ENCODE measurements at places on chromosomes 3 and 15.

GRCh38 chr15:25767356-25768151 is 95.6 kb downstream of the ATP10A start:
- no peak for DNase-seq

GRCh38 chr3:161766331-161766730 is 269.7 kb downstream of the OTOL1 start:
- no peak for DNase-seq

GRCh38 chr3:56778893-56779292 is 22.9 kb downstream of the ARHGEF3 start:
- no peak for DNase-seq

DNA sequence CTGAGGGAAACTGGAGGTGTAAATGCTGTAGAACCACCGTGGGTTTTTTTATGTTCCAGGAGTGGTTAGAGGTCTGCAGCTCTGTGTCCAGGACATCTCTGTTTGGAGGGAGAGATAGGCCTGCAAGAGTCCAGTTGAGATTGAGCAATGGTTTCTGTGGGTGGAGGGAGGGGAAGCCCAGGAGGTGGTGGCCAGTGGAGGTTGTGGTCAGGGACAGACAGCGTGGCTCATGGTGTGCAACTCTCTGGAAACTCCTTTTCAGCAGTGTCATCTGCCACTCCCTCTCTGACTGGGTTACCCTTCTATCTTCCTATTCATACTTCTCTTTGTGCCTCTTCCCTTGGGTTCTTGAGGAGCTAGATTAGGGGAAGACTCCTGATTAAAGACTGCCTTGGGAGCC is 9.6 kb downstream of the XCR1 start:
- no peak for DNase-seq

- DNase-seq: peak; percentile 8
Measured at GRCh38 chr15:62391641-62392262, 226.7 kb upstream of the C2CD4B start.

DNA sequence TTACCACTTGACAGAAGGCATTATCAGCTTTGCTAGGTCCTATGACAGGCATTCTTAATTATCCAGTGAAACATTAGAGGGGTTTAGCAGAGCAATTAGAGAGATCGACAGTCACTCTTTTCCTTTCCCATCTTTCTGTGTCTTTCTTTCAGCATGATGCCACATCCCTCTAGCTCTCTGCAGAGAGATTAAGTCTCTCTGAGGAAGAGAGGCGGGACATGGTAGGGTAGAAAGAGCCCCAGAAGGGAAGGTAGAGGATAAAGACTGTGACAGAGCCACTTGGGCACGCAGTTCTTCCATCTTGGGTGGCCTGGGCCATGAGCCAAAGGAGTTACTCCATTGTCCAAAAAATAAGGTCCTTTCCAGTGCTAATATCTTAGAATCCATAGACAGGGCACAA is 55.8 kb downstream of the HHLA2 start:
- no peak for DNase-seq

- no peak for DNase-seq
Measured at GRCh38 chr3:109071350-109072142, 46.4 kb downstream of the MORC1 start.

GRCh38 chr3:81799403-81799802 is 38.0 kb upstream of the GBE1 start:
- no peak for DNase-seq

DNA sequence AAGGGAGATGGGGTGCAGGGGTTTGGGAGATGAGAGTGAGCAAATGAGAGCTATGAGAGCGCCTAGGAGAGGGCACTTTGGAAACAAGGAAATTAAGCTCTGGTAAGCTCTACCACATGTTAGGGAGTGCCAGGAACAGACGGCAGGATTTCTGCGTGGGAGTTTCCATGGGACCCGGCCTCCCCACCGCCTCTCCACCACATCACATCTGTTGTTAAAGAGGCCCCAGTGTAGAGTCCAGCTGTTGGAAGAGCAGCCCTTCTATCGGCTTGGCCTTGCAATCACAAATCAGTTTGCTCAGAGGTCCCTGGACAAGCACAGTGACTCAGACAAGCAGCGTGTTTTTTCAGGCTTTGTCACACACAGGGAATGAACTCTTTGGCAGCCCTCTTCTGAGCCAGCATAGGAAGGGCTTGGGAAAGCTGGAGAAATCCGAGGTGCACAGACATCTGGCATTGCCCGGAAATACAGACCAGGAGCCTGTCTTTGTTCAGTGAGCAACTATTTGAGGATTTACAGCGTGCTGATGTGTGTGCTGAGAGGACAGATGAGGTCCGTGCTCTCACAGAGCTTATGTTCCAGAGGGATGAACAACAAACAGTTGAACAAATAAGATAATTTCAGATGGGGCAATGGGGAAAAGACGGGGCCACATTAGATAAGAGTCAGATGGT is 370.6 kb upstream of the PROK2 start:
- no peak for DNase-seq

DNA sequence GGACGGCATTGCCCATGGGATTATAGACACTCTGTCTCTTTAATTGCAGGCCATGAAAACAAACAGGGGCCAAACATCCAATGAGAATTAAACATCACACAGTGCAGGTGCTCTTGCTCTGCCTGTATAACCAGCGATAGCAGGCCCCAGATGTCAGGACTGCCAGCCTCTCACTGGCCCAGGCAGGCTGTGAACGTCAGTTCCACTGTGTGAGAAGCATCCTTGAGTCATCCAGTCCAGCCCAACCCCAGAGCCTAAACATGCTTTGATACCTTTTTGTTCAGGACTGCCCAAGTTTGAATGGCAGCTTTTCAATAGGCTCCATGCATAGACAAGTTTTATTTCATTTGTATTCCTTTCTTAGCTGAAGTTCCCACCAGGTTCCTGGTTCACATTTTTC is 189.8 kb downstream of the SLCO3A1 start:
- DNase-seq: no peak

DNA sequence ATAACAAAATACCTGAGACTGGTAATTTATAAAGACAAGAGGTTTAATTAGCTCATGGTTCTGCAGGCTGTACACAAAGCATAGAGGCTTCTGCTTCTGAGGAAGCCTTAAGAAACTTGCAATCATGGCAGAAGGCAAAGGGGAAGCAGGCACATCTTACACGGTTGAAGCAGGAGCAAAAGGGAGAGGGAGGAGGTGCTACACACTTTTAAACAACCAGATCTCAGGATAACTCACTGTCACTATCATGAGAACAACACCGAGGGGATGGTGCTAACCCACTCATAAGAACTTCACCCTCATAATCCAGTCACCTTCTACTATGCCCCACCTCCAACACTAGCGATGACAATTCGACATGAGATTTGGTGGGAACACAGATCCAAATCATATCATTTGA is 54.4 kb downstream of the ATP8B4 start:
- no peak for DNase-seq
